ENCODE measurements at places on chromosomes 11 and 22.

DNA sequence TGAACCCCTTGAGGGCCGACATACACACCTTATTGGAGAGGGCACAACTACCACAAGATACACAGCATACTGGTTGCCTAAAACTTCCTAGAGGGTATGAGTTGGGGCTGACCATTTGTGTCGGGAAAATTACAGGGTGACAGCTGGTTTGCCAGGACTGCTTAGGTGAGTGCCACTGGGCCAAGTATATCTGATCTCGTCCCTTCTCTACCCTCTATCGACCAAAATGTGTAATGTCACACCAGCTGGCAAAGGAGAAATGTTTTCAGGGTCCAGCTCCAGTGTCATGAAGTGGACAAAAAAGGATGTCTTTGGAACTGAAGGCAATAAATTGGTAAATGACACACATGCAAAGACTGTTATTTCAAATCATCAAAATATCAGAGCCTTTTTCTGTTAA is 126.1 kb downstream of the PGR start:
- no peak for DNase-seq

- DNase-seq = no peak
Measured at GRCh38 chr22:37734964-37735451, 38.2 kb downstream of the TRIOBP start.

- DNase-seq = no peak
Measured at GRCh38 chr11:57643802-57644201, 5.9 kb downstream of the YPEL4 start.

- no peak for DNase-seq
Measured at GRCh38 chr11:45147891-45148675, 1.6 kb downstream of the PRDM11 start.

DNA sequence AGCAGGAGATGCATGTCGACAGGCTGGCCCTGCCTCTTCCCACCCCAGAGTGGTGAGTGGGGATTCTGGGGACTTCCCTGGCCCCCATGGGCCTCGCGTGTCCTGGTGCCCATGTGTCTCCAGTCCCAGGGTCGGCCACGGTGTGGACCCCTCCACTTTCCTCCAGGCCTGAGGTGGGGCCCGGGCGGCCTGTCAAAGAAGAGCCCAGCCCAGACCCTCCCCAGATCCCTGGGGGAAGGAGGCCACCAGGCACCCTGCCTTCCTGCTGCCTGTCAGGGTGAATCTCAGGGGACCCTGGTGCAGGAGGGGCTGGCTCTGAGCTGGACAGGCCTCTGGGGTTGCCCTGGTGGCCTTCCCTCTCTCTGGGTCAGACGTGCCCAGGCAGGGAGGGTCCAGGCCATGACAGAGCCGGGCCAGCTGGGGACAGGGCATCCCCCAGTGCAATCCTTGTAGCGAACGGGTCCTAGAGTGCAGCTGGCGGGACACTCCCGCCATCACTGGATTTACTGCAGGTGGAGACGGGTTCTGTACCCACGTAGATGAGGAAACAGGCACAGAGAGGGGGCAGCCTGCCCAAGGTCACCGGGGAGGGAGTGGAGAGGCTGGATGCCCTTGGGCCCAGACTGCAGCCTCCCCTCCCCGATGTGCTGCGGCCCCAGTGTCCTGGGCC is 13.5 kb upstream of the MUC6 start:
- no peak for DNase-seq

GRCh38 chr22:33209930-33210784 is 152.0 kb upstream of the SYN3 start:
- no peak for DNase-seq

- no peak for DNase-seq
Measured at GRCh38 chr11:21072558-21072957, 403.2 kb downstream of the NELL1 start.

DNA sequence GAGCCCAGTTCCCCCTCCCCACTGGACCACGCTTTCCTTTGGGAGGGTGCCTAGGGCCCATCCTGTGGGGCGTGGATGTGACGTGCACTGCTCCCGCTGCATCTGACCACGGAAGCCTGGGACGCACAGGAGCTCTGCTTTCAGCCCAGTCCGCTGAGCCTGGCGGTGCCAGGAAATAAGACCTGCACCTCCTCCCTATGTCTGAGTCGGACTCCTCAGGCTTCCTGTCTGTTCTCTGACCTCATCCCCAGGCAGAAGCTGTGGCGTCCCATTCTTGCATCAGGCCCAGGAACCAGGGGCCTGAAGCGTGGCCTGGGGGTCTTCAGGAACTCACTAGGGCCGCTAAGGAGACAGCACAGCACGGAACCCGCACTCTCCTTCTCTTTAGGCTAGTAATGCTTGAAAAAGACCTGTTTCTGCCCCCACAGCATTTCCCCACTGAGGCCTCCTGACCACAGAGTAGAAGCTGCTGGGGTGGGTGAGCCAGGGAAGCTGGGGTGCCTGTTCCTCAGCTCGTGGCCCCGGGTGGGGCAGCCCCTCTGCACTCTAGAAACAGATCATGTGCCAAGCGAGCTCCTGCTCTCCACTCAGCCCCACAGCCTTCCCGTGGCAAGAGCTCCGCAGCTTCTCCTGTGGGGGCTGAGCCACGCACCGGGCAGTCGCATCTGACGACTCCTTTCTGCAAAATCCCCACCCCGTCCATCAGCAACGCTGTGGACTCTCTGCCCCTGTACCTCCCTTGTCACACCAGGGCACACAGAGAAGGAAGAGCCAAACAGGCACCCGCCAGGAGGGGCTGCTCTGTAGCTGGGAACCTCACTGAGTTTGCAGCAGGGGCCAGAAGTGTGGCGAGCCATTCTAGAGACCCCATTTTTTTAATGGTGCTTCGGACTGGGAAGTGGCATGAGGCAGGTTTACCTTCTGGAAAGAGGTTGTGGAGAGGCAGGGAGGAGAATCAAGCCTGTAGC is 22.6 kb downstream of the MOV10L1 start:
- DNase-seq = no peak

DNA sequence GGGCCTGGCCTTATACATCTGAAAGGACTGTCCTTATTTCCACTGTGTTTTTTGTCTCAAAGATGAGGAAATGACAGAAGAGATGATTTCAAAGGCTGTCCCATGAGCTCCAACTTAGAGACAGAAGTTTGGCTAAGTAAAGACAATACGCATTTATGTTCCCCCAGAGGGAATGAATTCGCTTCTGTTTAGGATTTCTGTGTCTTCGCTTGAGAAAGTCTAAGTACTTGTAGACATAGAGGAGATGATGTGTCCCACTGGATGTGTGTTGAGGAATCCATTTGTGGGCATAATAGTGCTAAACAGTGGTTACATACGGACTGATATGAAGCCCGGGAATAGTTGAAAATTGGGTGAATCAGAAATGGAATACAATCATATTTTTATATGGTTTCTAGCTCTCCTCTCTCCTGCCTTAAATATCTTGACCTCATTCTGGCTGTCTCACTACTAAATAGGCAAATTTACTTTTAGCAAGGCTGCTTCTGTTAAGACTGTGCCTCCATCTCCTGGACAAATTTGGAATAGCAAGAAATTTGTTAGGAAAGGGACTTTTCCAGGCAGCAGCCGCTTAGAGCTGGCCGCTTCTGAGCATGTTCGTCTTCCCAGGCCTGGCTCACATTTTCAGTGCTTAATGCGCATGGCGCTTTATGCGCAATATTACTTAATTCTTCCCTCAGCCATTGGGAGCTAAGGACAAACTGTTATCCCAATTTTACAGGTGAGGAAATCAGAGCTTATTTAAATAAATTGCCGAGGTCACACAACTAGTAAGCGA is 1.9 kb upstream of the PEX26 start:
- DNase-seq = peak; percentile 81

GRCh38 chr11:104843150-104843836 is 55.0 kb downstream of the CASP12 start:
- DNase-seq = no peak

DNA sequence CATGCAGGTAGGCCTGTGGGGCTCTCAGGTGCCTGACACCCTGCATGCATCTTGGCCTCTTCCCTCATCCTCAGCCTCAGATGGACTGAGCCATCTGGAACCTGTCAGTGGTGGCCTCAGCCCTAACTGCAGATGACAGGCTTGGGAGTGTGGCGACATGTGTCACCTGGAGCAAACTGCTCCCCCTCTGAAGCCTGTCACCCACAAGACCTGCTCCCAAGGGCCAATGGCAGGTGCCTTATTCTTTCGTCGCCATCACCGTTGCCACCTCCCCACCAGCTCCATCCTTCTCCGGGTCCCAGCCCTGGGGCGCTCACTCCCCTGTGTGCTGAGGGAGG is 3.6 kb upstream of the SEPTIN5 start:
- no peak for DNase-seq

GRCh38 chr22:26508148-26508547 is 4.1 kb downstream of the TFIP11 start:
- DNase-seq = no peak

DNA sequence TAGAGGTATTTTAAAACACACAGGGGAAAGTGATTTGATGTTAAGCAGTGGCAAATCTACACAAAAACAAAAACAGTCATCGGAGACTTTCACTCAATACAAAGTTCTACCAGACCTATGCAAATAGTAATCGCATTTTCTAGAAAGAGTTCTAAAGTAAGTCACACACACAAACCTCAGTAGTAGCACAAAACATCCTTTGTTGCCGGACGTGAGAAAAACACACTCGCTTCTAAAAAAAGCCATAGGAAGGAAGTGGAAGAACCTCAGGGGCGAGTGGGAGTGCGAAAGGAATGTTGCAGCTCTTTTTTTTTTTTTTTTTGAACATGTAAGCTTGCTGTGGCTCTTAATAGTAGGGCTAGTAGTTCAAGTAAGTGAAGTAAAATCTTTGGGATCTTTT is 88.9 kb downstream of the MAML2 start:
- peak; percentile 60 for DNase-seq

GRCh38 chr11:67321313-67321871 is 18.1 kb downstream of the SSH3 start:
- DNase-seq = no peak

DNA sequence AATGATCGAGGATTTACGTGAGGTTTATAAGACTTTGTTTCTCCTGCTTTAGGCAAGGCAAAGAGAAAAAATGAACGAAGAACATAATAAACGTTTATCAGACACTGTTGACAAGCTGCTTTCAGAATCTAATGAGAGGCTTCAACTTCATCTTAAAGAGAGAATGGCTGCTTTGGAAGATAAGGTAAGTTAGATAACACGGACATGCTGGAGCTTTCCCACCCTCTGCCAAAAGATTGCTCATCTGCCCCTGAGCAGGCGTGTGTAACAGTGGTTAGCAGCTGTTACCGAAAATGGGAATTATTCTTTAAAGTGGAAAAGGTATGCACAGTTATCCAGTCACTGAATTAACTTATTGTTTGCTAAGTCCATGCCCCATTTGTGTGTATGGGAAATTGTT is 62.8 kb upstream of the CTTN start:
- DNase-seq = no peak

GRCh38 chr11:88040148-88040496 is 135.1 kb downstream of the RAB38 start:
- DNase-seq = no peak

DNA sequence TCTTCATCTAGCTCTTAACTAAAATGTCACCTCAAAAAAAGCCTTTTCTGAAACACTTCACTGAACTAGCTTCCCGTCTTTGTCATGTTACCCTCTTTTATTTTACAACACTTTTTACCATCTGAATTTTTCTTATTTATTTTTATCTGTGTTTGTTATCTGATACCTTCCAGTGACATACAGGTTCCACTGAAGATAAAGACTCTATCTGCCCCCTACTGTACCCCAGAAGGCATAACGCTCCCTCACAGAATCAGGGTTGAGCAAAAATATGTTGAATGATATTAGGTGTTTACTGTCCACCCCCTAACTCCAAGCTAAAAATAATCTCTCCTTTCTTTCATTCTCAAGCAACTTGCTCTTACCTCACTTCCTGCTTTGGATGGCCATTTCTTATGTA is 654.2 kb downstream of the NELL1 start:
- DNase-seq = no peak

GRCh38 chr11:48305923-48306322 is at the start of gene OR4S1:
TSS of gene OR4S1 (plus strand) at chr11:48306223. CDS start at chr11:48306223, 0 bp downstream.
- no peak for DNase-seq

- DNase-seq = no peak
Measured at GRCh38 chr22:35375031-35375430, 5.9 kb upstream of the HMOX1 start.
